ENCODE measurements at places on chromosomes 1 and 21. TPM values are rescaled to one million over a fixed set of nuclear protein-coding genes. Genes with fewer than 3 reads are reported as not detected.

PTAFR gene
- 14.6 TPM for polyA plus RNA-seq

ZNF683 gene
- 8.8 TPM for polyA plus RNA-seq

NHLH1 gene
- not detected for polyA plus RNA-seq

VCAM1 gene
- polyA plus RNA-seq, result not detected

DYRK3 gene
- polyA plus RNA-seq, result 0.31 TPM

RNF19B gene
- polyA plus RNA-seq, result 2.6 TPM

PROK1 gene
- polyA plus RNA-seq, result not detected
